ENCODE measurements at places on chromosomes 4 and X.
A peak's percentile ranks its signal among the peaks of the same experiment; 100 is the strongest.

- no peak for DNase-seq
Measured at GRCh38 chrX:37378830-37379229, 29.7 kb downstream of the PRRG1 start.

- DNase-seq = no peak
Measured at GRCh38 chr4:106627051-106627450, 258.5 kb upstream of the GIMD1 start.

DNA sequence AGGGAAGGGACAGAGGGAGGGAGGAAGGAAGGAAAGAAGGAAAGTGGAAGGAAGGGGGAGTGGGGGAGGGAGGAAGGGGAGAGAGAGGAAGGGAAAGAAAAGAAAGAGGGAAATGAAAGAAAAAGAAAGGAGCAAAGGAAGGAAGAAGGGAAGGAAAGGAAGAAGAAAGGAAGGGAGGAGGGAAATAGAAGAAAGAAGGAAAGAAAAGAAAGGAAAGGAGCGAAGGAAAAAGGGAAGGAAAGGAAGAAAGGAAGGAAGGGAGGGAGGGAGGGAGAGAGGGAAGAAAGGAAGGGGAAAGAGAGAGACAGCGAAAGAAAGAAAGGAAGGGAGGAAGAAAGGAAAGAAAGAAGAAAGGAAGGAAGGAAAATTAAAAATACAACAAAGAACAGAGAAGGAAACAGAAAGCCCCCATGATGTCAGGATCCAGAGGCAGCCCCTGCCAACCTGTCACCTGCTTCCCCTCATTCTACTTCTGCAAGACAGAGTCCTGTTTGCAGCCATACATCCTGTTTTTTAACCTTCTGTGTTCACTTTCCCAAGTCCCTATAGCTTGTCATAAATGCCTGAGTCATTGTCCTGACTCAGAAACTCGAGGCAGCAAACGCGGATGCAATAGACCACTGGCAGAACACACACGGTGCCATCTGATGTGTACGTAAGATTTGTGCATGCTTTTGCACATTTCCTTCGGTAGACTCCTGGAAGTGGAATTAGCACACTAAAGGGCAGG lies 77.0 kb upstream of the C4orf50 start:
- peak; percentile 21 for DNase-seq

DNA sequence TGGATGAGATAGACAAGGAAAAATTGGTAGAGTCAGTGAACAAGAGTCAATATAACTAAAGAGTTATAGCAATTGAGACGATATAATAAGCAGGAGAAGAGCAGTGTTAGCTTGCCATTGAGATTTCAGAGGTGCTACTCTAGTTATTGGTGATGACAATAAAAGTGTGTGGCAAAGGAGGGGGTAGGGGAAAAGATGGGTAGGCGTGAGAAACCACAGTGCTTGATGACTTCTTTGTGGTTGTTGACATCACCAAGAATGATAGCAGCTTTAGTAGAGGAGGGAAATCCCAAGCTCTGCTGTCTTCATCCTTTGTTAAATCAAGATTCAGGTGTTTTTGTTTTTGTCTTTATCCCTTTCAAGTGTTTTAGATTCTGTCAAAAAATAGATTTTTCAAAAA lies 179.9 kb upstream of the PPP3CA start:
- peak; percentile 81 for DNase-seq

DNA sequence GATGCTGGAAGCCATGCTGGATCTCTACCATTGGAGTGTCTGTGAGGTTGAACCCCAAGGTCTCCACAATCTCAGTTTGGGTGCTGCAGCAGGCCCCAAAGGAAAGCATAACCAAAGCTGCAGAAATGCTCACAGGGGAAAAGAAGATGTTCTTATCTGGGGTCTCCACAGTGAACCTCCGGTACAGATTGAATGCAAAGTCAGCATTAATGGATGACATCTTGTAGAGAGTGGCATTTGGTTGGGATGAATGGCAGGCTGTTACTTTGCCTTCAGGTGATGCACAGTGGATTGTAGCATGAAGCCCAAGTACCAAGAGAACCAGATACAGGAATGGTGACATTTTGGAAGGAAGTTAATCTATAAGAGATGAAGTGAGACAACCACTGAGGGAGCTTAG lies 1.8 kb downstream of the SERPINA7 start:
- DNase-seq = no peak

DNA sequence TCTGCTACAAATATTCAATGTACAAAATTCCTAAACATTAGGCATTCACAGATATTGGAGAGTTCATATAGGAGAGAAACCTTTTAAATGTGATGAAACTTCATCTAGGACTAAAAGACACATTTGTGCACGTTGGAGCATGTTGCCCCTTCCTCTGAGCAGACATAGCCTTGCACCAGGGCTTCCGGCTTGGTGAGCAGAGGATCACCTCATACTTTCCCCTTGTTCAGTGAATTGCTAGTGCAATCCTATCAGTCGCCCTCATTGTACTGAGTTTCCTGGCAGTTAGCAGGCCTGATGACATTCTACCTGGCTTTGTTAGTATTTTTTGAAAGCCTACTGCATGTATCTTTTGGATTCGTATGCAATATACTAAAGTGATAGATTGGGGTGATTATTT lies 466.2 kb downstream of the SPRY1 start:
- DNase-seq = no peak

DNA sequence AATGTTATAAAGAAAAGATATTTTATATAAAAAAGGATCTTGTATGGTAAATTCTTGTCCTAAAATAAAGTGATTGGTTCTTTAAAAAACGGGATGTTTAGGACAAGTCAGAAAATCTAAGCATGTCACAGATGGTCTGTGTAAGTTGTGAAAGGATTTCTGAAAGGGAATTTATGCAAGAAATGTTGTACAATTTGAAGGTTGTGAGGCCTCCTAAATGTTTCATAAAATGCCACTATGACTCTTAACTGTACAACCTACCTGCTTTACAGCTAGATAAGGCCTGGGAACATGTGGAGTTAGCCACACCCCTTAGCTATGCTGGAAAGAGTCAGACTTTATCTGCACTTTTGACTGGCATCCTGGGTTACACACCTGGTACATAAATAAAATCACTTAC lies 951.5 kb upstream of the POU3F4 start:
- DNase-seq = no peak

- DNase-seq = no peak
Measured at GRCh38 chrX:46380148-46380752, 165.0 kb downstream of the ZNF674 start.

Measured in activated effector memory CD4-positive, alpha-beta T cell treated with anti-CD3 and anti-CD28 coated beads, Interleukin-2, amount 50 U/mL, for 16 hours (primary cell).